Epithelial cell of prostate (primary cell): ENCODE measurements at places on chromosomes 2 and 18.

GRCh38 chr2:119385466-119385865 lies 18.7 kb downstream of the DBI start:
- DNase-seq: no peak

DNA sequence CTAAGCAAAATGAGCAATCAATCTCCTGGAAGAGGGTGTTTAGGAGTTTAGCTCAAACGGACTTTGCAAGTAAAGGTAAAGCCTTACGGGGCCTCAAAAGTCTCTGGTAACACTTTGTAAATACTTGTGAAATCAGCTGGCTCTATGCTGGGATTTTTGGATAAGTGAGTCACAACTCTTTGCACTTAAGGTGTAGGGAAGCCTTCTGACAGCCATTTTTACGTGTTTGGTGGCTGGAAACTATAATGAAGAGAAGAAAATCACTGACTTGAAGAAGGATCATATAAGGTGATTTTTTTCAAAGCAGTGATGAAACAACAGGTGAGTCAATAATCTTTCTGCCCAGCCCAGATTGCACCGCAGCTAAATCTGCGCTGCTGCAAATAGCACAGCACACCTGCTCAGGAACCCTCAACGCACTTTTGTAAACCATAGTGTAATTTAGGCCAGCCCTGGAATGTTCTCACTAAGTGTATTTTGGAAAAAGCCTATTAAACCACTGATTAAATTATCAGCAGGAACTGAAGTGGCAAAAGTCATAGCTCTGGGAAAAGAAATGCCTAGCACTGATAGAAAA lies 218.8 kb downstream of the AGPS start:
- DNase-seq: no peak

DNA sequence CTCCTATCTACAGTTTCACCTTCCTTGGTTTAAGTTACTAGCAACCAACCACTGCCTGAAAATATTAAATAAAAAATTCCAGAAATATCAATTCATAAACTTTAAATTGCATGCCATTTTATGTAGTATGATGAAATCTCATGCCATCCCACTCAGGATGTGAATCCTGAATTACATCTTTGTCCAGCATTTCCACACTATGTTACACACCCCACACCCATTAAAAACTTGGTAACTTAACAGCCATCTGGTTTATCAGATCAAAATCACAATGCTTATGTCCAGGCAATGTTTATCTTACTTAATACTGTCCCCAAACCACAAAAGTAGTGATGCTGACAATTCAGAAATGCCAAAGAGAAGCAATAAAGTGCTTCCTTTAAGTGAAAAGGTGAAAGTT lies 21.6 kb downstream of the CUL3 start:
- DNase-seq: no peak

DNA sequence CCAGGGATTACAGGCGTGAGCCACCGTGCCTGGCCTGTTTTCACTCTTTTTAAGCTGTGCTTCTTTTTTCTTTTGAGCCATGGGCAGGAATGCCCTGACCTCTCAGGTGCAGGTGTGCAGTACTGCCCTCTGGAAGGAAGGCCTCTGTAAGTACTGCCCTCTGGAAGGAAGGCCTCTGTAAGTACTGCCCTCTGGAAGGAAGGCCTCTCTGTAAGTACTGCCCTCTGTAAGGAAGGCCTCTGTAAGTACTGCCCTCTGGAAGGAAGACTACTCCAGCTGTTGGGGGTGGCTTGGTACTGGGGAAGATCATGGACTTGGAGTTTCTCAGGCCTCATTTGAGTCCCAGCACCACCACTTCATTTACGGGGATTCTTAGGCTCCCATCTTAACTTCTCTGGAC lies 248.5 kb upstream of the ID2 start:
- DNase-seq: no peak

DNA sequence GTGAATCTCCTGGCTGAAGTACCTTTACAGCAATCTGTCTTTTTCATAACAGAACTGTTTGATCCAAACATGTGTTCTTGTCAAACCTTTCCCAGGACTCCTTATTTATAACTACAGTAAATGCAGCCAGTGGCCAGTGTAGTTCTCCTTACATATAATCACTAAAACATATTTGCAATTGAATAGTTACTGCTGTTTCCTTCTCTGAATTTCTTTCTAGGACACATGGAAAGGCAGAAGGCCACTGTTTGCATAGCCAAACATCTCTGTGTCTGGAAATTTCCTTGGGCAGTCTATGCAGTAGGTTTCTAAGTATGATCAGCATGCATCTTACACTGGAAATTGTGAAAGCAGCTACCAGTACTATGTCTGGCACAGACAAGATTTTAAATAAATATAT lies 57.4 kb upstream of the COL3A1 start:
- no peak for DNase-seq

DNA sequence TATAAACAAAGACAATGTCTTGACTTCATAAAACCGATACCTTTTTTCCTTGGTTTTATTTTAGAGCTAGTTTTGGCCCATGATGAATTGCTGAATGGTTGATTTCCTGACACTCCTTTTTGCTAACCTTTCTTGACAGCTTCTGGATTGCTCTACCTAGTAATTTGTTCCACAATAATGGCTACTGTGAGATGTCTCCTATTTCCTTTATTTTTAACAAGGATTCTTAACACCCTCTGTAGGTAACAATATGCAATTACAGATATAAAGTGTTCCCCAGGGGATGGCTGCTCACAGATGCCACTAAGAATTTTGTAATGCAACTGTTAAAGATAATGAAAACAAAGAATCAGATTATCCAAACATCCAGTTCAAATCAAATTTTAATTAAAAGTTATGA lies 100.8 kb upstream of the ATP5MC3 start:
- DNase-seq: no peak

DNA sequence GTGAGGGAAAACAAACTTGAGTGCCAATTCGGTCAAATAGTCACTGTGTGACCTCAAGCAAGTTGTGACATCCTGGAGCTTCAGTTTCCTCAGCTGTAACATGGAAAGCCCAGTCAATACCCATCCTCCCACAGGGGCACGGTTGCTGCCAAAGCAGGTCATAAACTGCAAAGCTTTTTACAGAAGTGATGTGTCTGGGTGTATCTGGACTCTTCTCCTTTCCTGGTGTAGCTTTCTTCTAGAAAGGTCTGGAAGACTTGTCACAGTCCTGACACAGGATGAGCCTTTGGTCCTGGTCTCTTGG lies 4.2 kb upstream of the AFF3 start:
- no peak for DNase-seq

DNA sequence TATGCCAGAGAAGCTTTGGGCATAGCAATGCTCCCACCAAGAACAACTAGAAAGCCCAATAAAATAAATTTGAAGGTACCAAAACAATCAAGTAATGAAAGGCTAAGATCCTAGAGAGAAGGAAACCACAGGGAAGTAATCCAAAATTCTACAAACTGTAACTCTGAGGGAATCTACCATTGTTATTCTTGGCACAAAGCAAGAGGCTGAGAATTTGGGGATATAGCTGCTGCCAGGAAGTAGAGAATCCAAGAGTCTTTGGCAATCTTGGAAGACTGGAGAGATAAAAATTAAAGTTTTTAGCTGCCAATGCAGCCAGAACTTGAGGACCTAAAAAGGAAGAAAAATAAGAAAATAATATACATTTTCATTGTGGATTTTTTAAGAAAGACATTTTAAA lies 68.5 kb downstream of the PIGN start:
- DNase-seq: no peak

- no peak for DNase-seq
These were observed 301.9 kb downstream of the RIT2 start for GRCh38 chr18:42813570-42813969.

- DNase-seq: peak; percentile 62
These were observed 61.6 kb downstream of the BMP10 start for GRCh38 chr2:68809324-68810240.

- no peak for DNase-seq
These were observed 36.4 kb upstream of the CXCR4 start for GRCh38 chr2:136154384-136154783.

- DNase-seq: peak; percentile 65
These were observed 96.4 kb downstream of the KYNU start for GRCh38 chr2:142973822-142974207.

DNA sequence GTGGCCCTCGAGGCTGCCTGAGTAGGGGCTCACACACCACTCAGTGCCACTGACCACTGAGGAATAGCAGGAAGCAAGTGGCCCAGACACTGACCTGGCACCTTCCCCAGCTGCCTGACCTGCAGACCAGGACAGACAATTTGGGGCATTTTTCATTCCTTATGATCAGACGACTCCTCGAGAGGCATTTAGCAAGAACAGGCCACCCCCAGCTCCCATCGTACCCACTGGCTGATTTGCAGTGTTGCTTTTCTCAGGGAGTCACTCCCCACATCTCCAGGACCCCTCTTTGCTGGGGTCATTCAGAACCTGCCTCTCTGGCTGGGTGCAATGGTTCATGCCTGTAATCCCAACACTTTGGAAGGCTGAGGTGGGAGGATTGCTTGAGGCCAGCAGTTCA lies 185.7 kb downstream of the HAUS1 start:
- DNase-seq: no peak

DNA sequence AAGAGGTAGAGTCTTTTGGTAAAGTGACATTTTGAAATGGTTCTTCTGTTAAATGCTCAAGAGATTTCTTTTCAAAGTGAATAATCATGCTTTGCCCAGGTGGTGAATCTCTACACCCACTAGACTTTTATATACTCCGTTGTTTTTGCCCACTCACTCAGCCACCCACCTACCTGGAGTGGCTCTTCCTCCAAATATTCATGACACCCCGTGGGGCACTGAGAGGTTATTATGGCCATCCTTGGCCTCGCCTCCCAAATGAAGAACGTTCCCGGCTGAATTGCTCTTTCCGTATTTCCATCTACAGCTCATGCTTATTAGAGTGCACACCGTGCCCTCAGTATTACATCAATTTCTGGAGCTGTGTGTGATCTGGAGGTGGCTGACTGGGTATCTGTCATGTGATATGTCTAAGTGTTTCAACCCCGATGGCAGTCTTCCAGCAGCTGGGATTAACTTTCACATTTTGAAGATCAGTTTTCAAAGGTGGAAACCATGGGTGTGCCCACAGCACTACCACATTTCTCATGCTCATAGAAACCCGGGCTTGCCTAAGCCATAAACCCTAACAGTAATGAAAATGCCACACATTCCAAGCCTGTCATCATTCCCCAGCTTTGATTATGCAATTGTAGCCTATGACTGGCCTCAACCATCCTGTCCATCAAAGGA lies 406.6 kb upstream of the MMADHC start:
- peak; percentile 100 for DNase-seq

GRCh38 chr2:104638190-104638858 lies 215.6 kb upstream of the POU3F3 start:
- no peak for DNase-seq

DNA sequence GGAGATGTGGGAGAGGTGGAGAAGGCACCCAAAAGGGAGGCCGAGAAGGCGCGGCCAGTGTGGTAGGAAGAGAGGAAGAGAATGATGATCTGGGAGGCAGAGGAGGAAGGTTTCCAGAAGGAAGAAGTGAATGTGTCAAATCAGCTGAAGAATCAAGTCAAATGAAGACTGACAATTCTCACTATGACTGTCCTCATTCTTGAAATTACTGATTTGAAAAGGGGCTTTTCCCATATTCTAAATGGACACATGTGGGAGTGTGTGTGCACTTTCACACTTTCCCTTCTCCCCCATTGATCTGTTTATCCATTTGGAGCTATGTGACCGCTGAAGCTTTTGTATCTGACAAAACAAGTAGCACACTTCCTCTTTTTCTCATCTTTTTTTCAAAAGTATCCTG lies 6.1 kb downstream of the AFF3 start:
- no peak for DNase-seq

DNA sequence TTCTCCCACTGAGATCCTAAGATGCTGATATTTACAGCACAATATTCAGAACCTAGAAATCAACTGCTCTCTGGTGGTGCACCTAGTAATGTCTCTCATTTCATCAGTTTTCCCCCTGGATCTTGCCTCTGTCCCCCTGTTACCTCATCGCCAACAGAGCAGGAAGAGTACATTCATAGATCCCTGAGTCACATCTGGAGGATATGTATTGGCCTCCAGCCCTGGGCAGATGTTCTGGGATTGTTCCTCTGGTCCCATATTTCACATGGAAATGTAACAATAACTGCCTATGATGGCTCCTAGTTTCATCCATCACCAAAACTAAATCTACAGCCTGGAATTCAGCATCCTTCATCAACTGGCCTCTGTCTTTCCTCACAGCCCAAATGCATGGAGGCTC lies 278.8 kb upstream of the SLC14A2 start:
- no peak for DNase-seq

GRCh38 chr2:190528521-190529001 lies 6.0 kb downstream of the NEMP2 start:
- DNase-seq: no peak

- no peak for DNase-seq
These were observed 325.9 kb downstream of the PAX3 start for GRCh38 chr2:221972813-221973478.

DNA sequence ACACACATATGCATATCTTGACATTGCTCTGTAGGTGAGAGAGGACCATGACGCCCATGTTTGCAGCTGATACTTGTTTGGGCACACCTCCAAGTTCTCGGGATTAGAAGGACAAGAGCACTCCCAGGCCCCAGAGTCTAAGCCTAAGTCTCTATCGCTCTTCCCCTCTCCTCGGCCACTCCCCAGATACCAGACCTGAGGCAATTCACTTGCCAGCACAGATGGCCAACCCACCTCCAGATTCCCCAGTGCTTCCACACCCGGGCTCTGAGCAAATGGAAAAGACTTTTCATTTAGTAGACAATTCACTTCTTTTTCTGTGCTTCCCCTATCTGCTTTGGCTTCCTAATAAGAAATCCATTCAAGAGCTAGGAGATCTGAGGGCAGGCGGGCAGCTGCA lies 32.9 kb downstream of the EHD3 start:
- DNase-seq: no peak

GRCh38 chr2:61853847-61854563 lies at the start of gene FAM161A:
TSS of gene FAM161A (minus strand) at chr2:61854060. CDS start at chr2:61854041, 19 bp downstream.
- no peak for DNase-seq

DNA sequence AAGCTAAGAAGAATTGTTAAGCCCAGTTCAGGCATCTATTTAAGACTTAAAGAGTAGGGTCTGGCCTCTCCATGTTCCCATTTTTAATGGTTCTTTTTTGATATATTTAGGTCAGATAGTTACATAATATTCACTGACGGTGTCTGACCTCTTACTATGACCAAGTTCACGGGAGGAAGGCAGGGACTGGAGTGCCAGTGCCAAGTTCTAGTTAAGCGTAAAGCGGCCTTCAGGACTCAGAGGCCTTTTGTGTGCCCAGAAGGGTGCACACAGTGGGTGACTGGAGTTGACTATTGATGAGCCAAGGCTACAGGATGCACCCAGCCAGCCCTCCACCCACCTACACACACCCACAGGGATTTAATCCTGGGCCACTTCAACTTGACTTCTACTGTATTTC lies 290.9 kb downstream of the PIEZO2 start:
- DNase-seq: no peak

GRCh38 chr2:100935372-100935752 lies 66.7 kb upstream of the RPL31 start:
- DNase-seq: no peak

DNA sequence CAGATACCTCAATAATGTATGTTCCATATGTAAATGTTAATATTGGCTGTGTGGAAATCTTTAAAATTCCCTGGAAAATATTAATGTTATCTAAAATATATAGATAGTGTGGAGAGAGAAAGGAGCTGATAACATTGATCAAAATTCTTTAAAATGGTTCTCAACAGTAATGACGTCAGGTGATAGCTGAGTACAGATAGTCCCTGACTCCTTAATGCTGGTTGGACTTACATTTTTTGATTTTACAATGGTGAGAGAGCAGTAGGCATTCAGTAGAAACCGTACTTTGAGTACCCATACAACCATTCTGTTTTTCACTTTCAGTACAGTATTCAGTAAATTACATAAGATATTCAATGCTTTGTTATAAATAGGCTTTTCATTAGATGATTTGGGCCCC lies 146.6 kb downstream of the GALNT3 start:
- no peak for DNase-seq
